ENCODE measurements at places on chromosomes 5 and 9.

DNA sequence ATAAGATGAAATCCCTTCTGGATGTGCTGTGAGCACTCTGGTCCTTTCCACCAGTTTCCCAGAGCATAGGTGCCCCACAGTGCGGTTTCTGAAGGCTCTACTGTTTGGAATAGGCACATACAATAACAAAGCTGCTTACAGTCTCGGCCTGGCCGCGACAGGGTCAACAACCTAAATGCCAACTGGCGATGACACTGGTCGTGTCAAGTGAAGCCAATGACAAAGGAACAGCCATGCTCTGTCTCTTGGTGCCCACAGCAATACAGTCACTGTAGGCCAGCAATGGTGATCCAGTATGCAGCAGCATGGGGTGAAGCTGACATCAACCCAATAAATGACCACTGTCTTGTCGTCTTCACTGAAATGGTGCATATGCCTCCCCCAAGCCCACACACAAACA lies 47.8 kb upstream of the EQTN start:
- DNase-seq, result no peak

DNA sequence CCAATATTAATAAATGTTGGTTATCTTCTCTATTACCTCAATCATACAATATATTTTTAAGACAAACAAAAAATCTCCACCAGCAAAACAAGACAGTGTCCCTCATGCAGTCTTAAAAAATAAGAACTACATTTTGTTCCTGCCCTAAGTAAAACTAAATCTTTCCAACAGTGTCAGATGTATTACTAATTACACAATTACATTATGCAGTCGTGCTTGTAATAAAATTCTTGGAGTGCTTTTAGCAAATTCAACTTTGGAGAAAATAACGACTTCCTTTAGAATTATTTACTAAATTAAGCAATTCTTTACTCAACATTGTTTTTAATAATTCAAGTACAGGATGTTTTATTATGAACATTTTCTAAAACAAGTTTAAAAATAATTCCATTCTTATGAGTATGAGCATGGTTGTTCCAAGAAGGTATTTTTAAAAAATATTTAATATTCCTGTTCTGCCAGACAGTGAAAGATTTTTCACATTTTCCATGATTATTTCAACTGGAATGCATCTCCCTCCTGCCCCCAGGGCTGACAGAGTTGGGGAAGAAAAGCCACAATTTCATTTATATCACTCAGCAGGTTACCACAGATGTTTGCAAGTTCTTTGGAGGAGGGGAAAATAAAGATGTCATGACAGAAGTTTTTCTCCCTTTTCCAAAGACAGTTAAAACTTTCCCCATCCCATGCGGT lies 137.9 kb downstream of the FAM114A2 start:
- no peak for DNase-seq

DNA sequence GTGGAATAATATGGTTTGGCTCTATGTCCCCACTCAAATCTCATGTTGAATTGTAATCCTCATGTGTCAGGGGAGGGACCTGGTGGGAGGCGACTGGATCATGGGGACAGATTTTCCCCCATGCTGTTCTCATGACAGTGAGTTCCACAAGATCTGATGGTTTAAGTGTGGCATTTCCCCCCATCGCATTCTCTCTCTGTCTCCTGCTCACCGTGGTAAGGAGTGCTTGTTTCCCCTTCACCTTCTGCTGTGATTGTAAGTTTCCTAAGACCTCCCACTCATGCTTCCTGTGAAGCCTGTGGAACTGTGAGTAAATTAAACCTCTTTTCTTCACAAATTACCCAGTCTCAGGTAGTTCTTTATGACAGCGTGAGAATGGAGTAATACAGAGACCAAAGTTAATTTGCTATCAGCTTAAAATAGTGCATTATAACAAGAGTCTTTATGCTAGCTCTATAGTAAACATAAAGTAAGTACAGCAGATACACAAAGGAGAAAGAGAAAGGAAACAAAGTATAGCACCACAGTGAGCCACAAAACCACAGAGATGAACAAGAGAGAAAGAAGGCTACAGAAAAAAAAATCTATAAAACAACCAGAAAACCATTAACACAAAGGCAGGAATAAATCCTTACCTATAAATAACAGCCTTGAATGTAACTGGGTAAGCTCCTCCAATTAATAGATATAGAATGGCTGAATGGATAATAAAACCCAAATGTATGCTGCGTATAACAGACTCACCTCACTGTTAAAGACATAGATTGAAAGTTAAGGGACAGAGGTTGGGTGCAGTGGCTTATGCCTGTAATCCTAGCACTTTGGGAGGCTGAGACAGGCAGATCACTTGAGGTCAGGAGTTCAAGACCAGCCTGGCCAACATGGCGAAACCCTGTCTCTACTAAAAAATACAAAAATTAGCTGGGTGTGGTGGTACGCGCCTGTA lies 39.7 kb downstream of the RAPGEF6 start:
- no peak for DNase-seq

- DNase-seq, result no peak
These were observed 40.6 kb downstream of the SIL1 start for GRCh38 chr5:139157556-139157955.

GRCh38 chr5:18660511-18660910 lies 1026.3 kb downstream of the TAF11L14 start:
- no peak for DNase-seq
